NCI-H774 (cell line): ENCODE measurements at places on chromosomes 1 and 21.

DNA sequence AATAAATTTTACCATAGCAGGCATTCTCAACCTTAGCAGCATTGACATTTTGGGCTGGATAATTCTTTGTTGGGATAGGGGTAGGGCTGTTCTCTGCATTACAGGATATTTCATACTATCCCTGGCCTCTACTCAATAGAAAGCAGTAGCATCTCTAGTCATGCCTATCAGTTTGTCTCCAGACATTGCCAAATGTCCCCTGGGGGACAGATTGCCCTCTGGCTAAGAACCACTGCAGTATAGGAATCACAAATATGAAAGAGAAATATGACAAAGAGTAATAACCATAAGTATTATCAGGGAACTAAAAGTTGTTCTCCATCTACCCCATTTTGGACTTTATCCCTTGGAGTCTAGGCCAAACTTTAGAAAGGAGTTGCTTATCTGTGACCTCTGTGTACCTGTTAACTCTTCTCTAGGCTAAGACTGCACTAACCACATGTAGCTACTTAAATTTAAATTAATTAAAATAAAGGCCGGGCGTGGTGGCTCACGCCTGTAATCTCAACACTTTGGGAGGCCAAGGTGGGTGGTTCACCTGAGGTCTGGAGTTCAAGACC, 76.1 kb downstream of the AGO3 start:
- no peak for DNase-seq

- no peak for DNase-seq
Measured at GRCh38 chr1:27137544-27138075, 17.3 kb downstream of the SLC9A1 start.

DNA sequence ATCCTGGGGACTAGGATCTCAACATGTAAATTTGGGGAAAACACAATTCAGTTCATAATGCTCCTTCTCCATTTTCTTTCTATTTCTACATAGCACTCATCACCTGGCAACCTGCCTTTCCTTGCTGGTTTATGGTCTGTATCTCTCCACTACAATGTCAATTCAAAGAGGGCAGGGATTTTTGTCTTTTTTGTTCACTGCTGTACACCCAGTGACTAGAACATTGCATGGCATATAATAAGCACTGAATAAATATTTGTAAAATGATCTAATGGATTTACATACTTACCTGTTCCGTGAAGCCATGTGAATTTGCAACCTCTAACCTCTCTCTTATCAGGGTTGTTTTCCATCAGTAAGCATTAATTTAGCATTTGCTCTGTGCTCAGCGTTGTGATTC, 27.4 kb upstream of the TBX15 start:
- no peak for DNase-seq

GRCh38 chr1:192805832-192806323, 3.0 kb upstream of the RGS2 start:
- DNase-seq: peak; percentile 44

DNA sequence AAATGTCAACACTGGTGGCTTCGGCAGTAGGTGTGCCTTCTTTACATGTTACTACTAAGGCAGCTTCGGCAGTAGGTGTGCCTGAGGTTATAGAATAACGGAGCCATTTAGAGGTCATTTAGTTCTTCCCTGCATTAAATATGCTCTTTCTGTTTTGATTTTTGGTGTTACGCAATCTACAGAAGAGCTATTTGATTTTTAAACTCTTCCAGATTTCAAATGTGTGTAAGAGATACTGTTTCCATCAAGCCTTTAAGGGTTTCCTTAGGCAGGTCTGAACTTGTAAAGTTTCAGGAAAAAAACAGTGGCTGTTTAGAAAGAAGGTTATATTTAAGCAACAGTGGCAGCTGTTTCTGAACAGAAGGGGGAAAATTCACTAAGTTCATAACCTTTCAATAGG, 54.8 kb downstream of the PIK3R3 start:
- DNase-seq: no peak

- DNase-seq: no peak
Measured at GRCh38 chr1:21938732-21939538, 1.8 kb upstream of the HSPG2 start.

GRCh38 chr1:95230768-95231191, 3.2 kb upstream of the RWDD3 start:
- DNase-seq: no peak

GRCh38 chr1:236024641-236025040, 40.2 kb downstream of the NID1 start:
- DNase-seq: no peak

GRCh38 chr21:46094401-46095082, 3.4 kb upstream of the COL6A2 start:
- DNase-seq: no peak

GRCh38 chr1:219574484-219575087, 38.3 kb downstream of the ZC3H11B start:
- no peak for DNase-seq

- no peak for DNase-seq
Measured at GRCh38 chr1:156821801-156822200, 5.2 kb upstream of the SH2D2A start.

DNA sequence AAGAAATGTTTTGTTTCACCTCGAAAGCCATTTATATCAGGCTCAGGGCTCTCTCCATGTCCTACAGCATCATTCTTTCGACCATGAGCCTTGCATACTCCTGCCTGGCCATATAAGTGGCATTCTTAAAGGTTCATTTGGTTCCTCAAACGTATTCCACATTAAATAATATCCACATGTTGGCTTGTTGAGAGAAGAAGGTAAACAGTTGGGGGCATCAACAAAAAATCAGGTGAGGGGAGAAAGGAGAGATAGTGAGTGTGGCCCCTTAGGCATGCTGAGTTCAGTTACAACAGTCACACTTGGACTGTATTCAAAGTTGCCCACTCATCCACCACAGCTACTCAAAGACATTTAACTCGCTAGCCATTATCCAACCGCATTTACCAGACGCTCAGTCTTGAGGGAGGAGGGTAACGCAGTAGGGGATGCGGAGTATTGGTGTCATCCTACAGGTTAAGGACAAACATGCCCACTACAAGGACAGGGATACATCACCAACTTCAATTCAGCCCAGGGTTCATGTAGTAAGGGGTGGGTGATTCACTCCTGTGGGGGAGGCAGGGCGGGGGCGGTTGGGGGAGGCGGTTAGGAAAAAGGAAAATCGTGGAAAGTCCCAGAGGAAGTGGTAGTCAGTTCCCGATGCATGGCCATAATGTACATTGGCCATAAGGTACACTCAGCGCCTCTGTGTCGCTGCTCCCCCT, 1.4 kb downstream of the ZNF697 start:
- no peak for DNase-seq

GRCh38 chr1:176466514-176466913, 3.5 kb downstream of the PAPPA2 start:
- DNase-seq: no peak
